ENCODE measurements at places on chromosomes 2 and 18.

GRCh38 chr2:73072129-73072395 is 550 bp upstream of the SFXN5 start:
- DNase-seq = no peak

DNA sequence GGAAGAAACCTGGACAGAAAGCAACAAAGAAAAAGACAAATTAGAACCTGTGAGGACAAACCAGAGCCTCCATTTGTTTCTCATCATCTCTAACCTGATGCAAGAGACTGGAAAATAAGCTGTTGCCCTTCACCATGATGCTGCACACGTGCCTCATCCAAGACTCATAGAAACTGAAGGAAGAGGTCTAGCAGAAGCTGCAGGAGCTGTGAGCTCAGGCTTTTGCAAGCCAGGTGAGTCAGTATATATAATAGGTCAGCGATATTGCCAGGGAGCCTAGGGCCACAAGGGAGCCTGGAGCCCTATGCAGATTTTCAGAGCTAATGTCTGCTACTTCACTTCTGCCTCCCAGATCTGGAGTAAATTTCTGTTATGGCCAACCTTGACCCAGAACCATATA is 163.1 kb downstream of the LNPK start:
- DNase-seq = no peak

- peak; percentile 92 for DNase-seq
Measured at GRCh38 chr2:172693037-172693436, 42.6 kb upstream of the RAPGEF4 start.

- no peak for DNase-seq
Measured at GRCh38 chr2:73762571-73762970, 17.3 kb downstream of the DUSP11 start.

DNA sequence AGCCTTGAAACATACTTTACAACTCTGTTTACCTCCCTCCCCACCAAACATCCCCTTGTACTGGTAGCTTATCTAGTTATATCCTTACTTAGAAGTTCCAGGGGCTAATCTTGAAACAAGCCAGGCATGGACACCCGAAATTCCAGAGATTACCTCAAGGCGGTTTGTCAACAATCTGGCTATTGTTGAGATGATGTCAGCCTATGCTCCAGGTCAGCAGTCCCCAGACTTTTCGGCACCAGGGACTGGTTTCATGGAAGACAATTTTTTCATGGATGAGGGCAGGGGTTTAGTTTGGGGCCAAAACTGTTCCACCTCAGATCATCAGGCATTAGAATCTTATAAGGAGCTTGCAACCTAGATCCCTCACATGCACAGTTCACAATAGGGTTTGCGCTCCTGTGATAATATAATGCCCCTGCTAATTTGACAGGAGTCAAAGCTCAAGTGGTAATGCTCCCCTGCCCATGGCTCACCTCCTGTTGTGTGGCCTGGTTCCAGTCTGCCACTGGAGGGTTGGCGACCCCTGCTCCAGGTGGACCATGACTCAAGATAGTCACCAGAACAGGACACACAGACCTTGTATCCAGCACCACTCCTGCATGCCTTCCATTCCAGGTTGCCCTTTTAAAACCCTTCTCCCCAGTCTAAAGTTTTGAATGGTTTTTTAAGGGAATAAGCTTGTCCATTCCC is 171.2 kb downstream of the SPAG16 start:
- no peak for DNase-seq

- no peak for DNase-seq
Measured at GRCh38 chr2:38499548-38500282, 103.0 kb downstream of the HNRNPLL start.

- DNase-seq = no peak
Measured at GRCh38 chr2:45681675-45682074, 30.2 kb downstream of the PRKCE start.

DNA sequence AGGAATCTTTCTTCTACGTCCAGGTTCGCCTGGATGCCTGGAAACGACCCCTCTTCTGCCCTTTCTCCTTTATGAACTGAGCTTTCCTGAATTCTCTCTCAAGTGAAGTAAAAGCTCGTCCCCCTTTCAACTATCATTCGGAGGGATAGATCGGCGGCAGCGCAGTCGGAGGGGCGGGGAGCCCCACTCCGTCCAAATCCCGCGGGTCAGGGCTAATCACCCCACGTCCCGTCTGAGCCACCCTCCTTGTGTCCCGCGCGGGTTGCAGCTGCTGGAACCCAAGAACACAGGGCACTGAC is 367 bp downstream of the FBXO48 start:
- DNase-seq = no peak

- no peak for DNase-seq
Measured at GRCh38 chr2:121427187-121427689, 103.4 kb upstream of the RNU4ATAC start.

- no peak for DNase-seq
Measured at GRCh38 chr18:5534845-5535244, 9.0 kb downstream of the EPB41L3 start.

GRCh38 chr18:41972067-41972925 is 17.3 kb downstream of the PIK3C3 start:
- no peak for DNase-seq

- no peak for DNase-seq
Measured at GRCh38 chr18:7637269-7637668, 70.2 kb downstream of the PTPRM start.

Data from NCI-H446 treated with DMSO at 0.1 percent for 48 hours (cell line).